ENCODE measurements at places on chromosomes 2 and 18.

DNA sequence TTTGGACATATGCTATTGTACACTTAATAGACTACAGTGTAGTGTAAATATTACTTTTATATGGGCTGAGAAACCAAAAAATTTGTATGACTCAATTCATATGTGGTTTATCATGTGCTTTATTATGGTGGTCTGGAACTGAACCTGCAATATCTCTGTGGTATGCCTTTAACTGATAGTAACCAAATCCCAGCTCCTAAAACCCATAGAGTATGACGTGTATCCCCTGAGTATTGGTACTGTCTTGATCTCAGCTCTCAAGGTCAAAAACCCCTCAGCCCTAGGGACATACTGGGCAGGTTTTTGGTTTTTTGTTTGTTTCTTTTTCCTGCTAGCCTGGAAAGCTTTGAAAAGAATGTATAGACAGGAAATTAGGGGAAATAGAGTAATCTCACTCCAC is 42.2 kb upstream of the ARHGAP15 start:
- no peak for DNase-seq

DNA sequence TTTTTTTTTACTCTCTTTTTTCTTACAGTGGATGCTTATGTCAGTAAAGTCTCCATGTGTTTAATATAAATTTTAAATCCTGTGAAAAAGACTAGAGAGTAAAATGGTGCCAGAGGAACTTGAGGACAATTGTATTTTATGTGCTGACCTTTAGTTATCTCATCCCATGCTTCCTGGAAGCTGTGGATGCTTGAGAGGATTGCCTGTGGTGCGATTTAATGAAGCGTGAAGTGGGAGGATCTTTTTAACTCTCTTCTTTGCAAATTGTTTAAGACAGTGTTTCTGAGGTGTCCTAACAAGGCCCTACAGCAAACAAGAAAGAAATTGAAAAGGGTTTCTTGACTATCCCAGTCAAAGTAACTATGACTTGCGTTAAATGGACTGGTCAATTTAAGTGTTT is 84.2 kb downstream of the DTNA start:
- no peak for DNase-seq

- no peak for DNase-seq
These were observed 176.6 kb downstream of the DYSF start for GRCh38 chr2:71629771-71630453.

DNA sequence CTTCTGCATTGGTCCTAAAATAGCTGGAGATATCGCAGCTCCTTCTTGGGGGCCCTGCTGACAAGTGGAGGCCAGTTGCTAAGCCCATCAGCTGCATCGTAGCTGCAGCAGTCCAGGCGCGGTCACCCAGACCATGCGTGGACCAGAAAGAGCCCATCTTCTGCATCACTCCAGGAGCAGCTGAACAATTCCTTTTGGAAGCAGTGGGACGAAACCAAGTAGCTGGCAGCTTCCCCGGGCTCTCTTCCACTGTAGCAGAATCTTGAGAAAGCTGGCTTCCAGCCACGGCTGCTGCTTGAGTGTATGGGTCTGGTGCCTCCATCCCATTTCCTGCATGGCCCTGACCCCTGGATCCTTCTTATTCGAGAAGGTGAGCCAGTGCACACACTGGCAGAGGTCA is 22.2 kb upstream of the CAB39 start:
- no peak for DNase-seq

DNA sequence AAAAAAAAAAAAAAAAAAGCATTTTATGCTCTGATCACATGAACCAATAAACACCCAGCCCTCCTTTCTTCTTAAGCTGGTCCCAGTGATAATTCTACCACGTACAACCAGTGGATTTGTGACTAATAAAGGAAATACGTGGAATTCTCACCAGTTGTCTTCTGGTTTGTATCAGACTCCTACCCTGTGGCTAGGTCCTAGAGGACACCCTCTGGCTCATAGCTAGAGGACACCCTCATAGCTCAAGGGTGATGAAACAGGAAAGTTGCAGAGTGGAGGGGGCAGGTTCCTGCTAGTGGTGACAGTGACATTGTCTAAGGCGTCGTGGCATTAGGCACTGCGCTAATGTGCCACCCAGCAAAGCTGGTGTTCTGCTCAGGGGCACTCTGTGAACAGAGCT is 167.8 kb downstream of the BCL11A start:
- no peak for DNase-seq

- no peak for DNase-seq
These were observed 1665.2 kb downstream of the SUCLG1 start for GRCh38 chr2:82793711-82794435.

DNA sequence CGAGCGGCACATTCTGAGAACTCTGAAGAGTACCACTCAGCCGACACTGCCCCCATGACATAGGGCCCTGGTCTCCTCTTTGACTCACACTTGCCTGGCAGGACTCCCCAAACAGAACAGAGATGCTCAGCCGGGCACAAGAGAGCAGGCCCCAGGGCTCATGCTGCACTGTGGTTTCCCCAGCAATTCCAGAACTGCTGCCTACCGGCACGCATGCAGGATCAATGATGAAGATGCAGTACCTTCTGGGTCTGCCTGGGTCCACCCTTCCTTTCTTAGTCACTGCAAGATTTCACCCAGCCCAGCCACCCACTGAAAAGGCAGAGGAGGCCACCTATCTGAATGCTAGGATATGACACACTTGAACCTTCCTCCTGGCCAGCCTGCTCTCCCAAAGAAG is 49.4 kb downstream of the BCL11A start:
- DNase-seq = no peak

DNA sequence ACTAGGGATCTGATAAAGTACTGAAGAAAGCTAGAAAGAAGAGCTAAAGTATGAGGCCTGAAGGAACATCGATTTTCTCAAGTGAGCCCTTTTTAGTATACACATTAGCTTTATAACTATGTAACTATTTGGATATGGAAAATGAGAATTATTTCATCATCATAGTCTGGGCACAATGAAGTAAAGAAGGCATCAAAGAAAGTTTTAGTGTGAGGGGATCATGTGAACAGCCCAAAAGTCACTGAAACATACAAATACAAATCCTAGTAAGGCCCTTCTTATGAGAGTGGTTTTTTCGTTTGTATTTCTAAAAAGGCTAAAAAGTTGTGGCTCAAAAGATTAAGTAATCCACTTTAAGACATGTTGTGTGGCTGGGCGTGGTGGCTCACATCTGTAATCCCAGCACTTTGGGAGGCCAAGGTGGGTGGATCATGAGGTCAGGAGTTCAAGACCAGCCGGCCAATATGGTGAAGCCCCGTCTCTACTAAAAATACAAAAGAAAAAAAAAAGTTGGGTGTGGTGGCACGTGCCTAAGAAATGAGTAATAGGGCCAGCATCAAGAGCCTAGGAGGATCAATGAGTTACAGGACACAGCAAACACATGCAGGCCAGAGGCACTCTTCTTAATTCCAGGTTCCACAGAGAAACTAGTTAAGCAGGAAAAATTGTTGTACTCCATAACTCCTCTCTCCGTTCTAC is 61.9 kb downstream of the PUM2 start:
- DNase-seq = peak; percentile 72

- peak; percentile 51 for DNase-seq
These were observed 140.0 kb downstream of the MC4R start for GRCh38 chr18:60232541-60232940.

DNA sequence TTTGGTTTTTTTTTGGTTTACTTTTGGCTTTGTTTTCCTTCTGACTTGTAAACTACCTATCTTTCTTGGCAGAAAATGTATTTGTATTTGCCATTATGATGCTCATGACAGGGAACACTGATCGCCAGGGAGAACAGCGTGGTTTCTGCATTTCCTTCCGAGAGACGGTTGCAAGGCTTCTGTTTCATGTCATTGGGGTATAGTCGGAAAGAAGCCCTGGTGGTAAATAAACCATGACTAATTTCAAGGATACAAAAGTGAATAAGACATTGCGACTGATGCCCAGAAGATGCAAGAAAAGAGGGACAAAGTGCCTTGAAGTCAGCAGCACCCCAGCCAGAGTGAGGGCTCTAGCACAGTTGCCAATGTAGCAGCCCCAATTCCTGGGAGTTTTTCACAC is 4.2 kb upstream of the CAPN14 start:
- no peak for DNase-seq

GRCh38 chr2:62119311-62119974 is 76.5 kb upstream of the B3GNT2 start:
- DNase-seq = no peak

GRCh38 chr2:190182071-190182524 is 119.6 kb upstream of the MSTN start:
- DNase-seq = no peak

DNA sequence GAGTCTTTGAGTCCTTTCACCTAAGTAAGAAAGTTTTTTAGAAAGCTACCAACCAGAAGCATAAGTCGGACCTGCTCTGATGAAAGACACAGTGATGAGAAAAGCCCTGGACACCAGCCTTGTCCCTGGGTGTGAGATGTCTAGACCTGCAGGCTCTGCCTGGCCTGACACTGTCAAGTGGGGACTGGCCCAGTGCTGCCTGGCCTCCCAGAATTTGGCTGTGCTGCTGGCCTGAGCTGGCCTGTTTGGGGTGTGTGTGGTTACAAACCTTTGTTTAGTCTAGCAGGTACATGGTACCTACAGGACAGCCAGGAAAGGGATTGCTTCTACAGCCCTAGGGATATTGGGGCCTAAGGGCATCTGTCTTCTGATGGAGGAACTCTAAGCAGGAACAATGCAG is 48.3 kb downstream of the ASB1 start:
- DNase-seq = no peak

DNA sequence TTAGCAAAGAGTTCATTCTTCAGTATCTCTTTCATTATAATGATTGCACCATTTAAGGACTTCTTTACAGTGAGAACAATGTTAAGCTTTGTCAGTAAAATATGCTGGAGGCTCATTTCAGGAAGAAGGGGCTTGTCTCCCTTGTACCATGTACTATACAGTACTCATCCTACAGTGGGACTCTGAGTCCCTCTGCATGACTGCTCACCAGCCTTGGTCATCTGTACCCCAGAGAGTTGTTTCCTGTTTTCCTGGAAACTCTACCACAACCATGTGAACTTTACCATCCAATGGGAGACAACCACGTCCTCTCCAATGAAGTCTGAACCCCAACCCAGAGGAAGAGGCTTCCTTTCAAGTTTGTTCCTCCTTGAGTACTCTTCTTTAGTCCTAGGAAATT is 1171.1 kb upstream of the CRIM1 start:
- no peak for DNase-seq

DNA sequence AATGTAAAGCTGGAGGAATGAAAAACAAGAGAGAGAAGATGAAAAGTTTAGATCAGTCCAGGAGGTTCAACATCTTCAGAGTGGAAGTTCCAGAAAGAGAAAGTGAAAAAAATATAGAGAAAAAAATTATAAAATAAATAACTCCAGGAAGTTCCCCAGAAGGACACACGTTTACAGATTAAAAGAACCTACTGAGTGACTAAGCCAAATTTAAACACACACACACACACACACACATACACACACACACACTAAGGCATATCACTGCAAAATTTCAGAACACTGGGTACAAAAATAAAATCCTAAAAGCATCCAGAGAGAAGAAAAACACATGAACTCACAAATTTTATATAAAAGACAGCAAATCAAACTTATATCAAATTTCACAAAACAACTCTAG is 85.9 kb upstream of the PMAIP1 start:
- DNase-seq = no peak

- no peak for DNase-seq
These were observed 11.6 kb upstream of the COX7A2L start for GRCh38 chr2:42372474-42373200.

DNA sequence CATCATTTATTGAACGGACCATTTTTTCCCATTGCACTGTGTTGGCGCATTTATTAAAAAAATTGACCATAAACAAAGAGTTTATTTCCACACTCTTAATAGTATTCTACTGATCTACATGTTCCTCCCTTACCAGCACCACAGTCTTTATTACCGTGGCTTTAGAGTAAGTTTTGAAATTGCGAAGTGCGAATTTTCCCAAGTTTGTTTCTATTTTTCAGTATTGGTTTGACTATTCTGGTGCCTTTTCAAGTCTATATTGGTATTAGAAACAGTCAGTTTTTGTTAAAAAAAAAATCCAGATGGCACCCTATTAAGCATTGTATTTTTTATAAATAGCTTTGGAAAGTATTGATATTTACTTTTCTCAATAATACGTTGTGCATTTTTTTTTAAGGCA is 795.1 kb upstream of the HS6ST1 start:
- no peak for DNase-seq

- no peak for DNase-seq
These were observed 221.8 kb downstream of the SPP2 start for GRCh38 chr2:234272069-234272850.

- no peak for DNase-seq
These were observed 46.7 kb upstream of the CREB1 start for GRCh38 chr2:207483066-207483465.

GRCh38 chr2:233082222-233082930 is 22.2 kb downstream of the INPP5D start:
- no peak for DNase-seq

GRCh38 chr2:516944-517343 is 160.3 kb downstream of the TMEM18 start:
- DNase-seq = no peak

- peak; percentile 37 for DNase-seq
These were observed 811.3 kb downstream of the CNTNAP5 start for GRCh38 chr2:124836416-124836815.

- DNase-seq = peak; percentile 41
These were observed 83.4 kb downstream of the TTC27 start for GRCh38 chr2:32711219-32711618.

- no peak for DNase-seq
These were observed 261.7 kb downstream of the SATB2 start for GRCh38 chr2:199195927-199196502.

- DNase-seq = no peak
These were observed 15.0 kb downstream of the TCF7L1 start for GRCh38 chr2:85148190-85148589.

GRCh38 chr2:182717416-182717815 is 1.4 kb downstream of the DNAJC10 start:
- no peak for DNase-seq

GRCh38 chr18:49045585-49045984 is 94.8 kb upstream of the SMAD7 start:
- no peak for DNase-seq

DNA sequence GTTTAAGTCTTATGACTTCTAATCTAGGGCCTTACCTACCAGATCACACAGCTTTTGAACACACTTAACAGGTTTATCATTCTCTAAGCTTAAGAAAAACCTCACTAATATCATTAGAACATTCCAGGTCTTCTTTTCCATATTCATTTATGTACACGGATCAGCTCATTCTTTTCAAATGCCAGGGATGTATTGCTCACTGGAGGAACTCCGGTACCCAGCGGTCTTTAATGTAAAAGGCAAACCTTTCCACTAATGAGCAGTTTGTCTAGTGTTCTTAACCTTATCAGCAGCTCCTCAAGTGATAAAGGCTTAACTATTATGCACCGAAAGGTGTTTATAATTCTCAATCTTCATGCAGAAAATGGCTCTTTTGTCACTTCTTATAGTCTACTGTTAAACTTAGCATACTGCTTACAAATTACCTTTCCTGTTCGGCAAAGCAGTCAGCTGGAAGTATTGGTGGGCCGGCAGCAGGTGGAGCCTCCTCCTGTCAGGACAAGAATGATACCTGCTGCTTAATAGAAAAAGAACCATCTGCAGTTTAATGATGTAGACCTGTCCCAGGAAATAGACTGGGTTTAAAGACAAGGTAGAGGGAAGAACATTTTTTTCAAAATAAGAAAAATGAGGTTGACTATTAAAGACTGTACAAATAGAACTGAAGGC is 142.7 kb downstream of the FIGN start:
- DNase-seq = no peak
